ENCODE measurements at places on chromosomes 3 and 15.

DNA sequence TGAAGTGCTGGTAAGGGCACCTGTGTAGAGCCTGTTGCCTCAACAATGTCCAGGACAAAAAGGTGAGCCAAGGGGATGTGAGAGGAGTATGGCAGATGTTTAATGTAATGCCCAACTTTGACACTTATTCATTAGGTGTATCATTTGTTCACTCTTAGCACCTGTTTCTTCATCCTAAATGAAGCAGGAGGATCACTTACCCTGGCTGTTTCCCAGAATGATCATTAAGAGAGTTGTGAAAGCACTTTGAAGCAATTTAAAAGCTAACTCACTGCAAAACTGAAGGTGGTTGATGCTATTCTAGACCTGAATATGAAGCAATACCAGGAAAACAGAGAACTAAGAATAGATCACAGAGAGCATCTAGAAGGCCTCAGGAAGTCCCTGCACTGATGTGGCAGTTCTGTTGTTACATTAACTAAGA lies 3.4 kb upstream of the HHLA2 start:
- DNase-seq, result no peak

DNA sequence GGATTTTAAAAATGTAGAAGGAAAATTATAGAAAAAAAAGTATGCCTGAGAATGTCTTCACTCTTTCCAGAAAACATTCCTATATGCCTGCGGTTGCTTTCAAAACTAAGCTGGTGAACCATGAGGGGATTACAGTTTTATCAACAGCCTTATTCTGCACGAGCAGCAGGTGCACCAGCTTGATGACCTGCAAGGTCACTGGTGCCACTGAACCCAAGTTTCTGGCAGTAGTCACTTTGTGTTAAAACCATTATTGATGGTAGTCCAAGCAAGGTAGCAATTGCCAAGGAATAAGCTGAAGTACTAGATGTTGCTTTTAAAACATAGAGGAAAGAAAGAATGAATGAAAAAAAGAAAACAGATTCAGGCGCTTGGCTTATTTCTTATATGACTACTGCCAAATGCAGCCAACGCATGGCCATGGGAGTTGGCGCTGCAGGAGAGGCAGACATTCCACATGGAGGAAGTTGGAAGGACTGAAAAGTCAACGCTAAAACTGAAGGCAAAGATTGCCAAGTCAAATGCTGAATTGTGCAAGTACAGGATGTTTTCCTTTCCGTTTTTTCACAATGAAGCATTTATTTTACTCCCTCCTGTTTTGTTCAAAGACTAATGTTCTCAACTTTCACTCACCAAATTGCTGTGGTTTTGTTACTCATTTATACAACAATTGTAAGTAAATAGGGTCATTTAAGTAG lies 601.4 kb downstream of the CADM2 start:
- no peak for DNase-seq

- no peak for DNase-seq
Observed at GRCh38 chr3:13162549-13163320, 89.5 kb upstream of the IQSEC1 start.

DNA sequence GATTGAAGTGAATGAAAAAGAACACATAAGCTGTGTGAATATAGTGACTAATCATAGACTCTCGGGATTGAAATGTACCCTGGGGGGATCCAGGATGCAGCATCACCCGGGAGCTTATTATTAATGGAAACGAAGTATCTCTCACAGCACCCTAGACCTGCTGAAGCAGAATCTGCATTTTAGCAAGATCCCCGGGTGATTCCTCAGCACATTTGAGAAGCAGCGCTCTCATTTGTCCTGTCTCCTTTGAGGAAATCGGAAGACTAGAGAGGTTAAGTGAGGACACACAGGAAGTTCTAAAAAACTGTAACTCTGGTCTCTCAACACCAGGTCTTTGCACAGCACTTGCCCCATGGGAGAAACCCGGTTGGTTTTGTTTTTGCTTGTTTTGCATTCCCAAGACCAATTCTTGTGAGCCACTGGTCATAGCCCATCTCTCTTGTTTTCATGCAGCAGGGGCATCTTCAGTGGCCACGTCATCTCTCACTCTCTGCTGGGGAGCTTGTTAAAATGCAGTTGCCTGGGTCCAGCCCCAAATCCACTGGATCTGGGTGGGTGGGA lies 30.2 kb downstream of the ZNF710 start:
- DNase-seq, result no peak

- DNase-seq, result no peak
Observed at GRCh38 chr15:33561407-33561806, 250.6 kb downstream of the RYR3 start.

GRCh38 chr3:78046566-78046965 lies 1006.7 kb downstream of the ROBO2 start:
- no peak for DNase-seq

DNA sequence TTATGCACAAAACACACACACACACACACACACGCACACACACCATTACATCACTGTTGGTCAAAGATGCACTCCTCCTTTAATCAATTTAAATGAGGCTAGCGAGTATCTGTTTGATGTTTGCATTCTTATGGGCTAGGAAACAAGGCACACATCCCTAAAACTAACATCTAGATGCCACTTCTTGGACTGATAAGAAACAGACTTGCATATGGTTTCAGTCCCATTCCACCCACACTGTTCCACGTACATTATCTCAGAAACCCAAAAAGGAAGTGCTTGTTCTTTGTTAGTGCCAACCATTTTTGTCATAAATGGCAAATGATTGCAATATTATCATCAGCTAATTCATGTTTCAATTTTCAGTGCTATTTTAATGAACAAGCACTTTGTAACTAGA lies 69.5 kb downstream of the CCR1 start:
- DNase-seq, result no peak

Data from kidney tubule cell (primary cell).